Stimulated activated CD4-positive, alpha-beta T cell treated with anti-CD3 and anti-CD28 coated beads, Interleukin-15, amount 100 ng/mL, for 1 hour (primary cell): ENCODE measurements at places on chromosomes 1 and 21.

DNA sequence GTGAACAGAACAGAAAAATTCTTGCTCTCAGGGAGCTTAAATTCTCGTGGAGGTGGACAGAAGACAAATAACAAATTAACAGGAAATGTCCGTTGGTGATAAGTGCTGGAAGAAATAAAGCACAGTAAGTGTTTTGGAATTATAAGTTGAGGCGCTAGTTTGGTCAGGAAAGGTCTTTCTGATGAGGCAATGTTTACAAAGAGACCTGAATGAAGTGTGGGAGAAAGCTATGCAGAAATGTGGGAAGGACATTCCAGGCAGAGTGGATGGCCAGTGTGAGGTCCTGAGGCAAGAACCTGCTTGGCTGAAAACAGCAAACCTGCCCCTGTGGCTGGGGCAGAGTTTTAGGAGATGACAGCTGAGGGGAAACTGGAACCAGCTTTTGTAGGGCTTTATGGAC, 23.3 kb downstream of the NGF start:
- DNase-seq, result no peak

GRCh38 chr21:42107177-42107880, 36.2 kb downstream of the UMODL1 start:
- DNase-seq, result no peak

- no peak for DNase-seq
Observed at GRCh38 chr1:48947761-48948537, 171.3 kb upstream of the BEND5 start.

GRCh38 chr1:214550013-214550856, 1.2 kb downstream of the PTPN14 start:
- no peak for DNase-seq

DNA sequence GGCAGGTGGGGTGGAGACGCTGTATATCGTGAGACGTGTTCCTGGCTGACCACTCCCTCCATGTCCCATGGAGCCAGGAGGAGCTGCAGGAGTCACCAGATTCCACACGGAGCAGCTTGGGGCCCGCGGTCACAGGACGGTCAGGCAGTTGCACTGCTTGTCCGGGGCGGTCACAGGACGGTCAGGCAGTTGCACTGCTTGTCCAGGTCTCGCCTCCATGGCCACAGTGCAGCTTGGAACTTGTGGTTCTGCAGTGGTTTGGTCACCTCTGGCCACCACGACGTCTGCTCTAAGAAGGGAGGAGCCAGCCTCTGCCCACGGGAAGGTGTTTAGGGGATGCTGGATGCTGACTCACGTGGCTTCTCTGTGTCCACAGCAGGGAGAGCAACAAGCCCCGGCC, 33.0 kb downstream of the SLX9 start:
- DNase-seq, result no peak

DNA sequence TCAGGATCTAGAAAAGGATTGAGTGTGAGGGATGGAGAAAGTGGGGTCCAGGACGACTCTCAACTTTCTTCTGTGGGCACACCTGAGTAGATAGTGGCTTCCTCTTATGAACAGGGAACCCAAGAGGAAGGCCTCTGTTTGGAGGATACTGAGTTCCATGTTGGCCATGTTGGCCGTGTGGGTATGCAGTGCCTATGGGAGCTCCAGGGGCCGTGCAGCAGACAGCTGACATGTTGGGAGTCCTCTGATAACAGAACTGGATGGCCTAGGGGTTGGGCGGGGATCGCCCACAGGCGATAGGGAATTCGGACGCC, 43.0 kb downstream of the TMEM53 start:
- DNase-seq, result no peak

DNA sequence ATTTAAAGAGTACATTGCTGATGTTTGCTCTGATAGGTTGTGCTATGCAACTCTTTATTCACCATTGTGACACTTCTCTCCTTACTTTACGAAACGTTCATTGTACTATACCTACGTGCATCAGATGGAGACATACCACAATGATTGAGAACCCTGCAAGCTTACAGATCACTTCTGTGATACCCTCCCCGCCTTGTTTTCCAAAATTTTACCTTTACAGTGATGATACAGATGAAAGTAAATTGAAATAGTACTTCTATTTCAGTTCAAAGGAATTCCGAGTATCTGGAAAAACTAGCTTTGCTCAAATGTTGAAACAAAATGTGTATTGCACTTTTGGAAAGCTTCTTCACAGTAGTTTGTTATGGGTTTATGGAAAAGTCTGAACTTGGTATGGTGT, 3.3 kb downstream of the OR14K1 start:
- DNase-seq, result no peak

- DNase-seq, result no peak
Observed at GRCh38 chr1:40386359-40386723, 12.8 kb downstream of the SMAP2 start.

- DNase-seq, result no peak
Observed at GRCh38 chr21:33458861-33459260, 20.9 kb downstream of the TMEM50B start.

DNA sequence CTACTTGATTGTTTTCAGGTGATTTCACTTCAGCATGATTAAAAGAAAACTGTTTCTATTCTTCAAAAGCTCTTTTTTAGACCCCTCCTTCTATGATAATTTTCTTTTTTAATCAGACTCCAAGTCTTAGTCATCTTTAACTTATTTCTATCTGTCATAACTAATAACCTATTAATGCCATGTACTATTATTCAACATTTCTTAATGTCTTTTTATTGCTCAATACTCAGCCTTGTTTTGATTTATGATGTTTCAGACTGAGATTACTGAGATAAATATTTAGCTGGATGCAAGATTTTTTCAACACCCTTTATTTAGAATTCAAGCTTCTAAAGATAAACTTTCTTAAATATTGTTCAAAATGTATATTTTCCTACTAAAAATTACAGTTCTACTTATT, 53.6 kb downstream of the ATP6V1G3 start:
- DNase-seq, result no peak

- no peak for DNase-seq
Observed at GRCh38 chr1:3879099-3879498, 21.0 kb downstream of the C1orf174 start.

DNA sequence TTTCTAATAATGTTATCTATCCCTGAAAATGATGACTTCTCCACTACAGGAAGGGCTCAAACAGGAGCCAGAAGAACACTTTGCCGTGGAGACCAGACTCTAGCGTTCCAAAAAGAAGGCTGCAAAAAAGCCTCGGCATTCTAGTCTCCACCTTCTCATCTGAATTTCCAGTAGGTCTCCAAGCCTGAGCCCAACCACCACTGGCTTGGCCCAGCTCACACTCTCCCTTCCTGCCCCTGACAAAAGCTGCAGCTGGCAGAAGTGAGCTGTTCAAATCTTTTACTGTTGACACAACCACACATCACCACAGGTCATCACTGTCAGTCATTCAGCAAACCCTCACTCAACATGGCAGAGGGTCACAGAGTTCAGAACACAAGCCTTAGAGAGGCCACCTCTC, 69.3 kb downstream of the CAMK2N1 start:
- DNase-seq, result no peak

DNA sequence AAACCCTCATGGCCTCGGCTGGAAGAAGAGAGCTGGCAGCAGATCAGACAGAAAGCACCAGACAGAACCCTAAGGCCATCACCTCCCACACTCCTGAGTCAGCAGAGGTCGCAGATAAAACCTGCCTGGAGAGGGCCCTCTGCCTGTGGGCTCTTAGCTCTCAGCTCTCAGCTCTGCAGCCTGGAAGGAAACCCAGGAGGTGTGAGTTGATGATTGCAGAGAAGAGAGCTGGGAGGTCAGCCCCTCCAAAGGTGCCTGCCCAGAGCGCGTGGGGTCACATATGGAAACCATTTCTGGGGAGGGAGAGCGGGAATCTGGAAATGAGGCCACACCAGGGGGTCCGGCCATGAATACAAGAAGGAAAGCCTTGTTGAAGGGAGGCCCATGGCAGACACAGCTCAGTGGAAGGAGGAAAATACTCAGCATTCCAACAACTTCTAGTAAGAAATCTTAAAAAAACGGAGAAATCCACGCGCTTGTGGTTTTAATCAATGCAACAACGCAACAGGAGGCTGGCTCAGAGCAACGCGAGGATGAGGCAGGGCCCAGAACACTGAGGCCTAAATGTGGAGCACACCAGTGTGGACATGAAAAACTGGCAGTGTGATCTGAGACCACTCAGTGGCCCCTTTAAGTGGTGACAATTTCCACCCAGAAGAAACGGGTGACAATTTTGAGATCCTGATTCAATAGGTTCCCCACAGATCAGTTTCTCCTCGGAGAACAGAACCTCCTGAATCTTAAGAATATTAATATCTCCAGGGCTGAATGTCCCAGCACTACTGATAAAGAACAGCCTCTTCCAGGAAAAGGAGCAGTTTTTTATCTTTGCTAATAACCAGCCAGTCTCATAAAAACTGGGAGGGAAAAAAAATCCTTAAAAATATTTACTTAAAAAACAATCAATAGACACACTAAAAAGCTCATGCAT, 45.7 kb downstream of the PSMG1 start:
- no peak for DNase-seq

- DNase-seq, result no peak
Observed at GRCh38 chr1:26081267-26082019, 14.0 kb upstream of the TRIM63 start.

GRCh38 chr1:244969355-244970235, 105.3 kb upstream of the HNRNPU start:
- DNase-seq, result peak; percentile 40

DNA sequence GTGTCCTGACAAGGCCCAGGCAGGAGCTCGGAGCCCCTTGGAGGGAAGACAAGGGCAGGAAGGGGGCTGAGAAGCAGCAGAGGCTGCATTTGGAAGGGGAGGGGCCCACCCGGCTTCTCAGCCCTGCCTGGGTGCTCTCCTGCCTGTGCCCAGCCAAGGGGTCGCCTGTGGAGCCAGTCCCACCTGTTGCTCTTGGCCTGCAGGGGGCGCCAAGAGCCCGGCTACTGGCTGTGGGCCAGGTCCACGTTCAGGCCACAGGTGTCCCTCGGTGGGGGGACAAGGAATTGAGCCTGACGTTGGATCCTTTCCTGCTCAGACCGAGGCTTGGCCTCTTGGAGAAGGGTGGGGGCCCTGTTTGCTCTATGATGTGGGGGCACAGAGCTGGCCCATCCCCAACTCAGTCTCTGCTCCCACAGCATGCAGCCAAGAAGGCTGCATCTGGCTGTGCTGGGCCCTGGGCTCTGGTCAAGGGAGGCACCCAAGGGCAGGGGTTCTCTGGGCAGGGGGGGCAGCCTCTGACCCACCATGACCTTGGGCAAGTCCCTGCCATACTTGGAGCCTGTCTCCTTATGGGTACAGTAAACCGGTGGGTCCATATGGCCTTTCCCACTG, 10.9 kb downstream of the WNT4 start:
- peak; percentile 11 for DNase-seq

GRCh38 chr21:41446586-41446985, 20.5 kb downstream of the MX1 start:
- no peak for DNase-seq

- no peak for DNase-seq
Observed at GRCh38 chr1:228415853-228416216, 826 bp downstream of the TRIM17 start.

DNA sequence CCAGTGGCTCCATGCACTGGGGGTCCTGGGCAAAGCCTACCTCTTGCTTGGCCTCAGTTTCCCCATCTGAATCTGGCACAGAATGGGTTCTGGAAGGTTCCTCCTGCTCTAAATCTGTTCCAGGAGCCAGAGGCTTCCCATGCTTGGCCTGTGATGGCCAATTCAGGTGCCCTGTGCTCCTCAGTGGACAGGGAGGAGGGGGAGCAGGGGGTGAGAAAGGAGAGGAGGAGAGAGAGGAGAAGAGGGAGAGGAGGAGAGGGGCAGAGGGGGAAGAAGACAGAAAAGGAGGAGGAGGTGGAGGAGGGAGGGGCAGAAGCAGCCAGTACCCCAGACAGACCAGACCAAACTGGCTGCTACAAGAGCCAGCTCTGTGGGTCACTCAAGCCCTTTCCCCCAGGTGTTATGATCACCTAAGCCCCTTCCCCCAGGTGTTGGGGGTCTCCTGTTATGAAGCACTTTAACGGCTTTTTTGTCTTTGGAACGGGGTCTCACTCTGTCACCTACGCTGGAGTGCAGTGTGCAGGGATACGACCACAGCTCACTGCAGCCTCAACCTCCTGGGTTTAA, 43.7 kb downstream of the TRIM11 start:
- DNase-seq, result no peak

GRCh38 chr1:44013949-44014348, 17.3 kb downstream of the SLC6A9 start:
- DNase-seq, result no peak

DNA sequence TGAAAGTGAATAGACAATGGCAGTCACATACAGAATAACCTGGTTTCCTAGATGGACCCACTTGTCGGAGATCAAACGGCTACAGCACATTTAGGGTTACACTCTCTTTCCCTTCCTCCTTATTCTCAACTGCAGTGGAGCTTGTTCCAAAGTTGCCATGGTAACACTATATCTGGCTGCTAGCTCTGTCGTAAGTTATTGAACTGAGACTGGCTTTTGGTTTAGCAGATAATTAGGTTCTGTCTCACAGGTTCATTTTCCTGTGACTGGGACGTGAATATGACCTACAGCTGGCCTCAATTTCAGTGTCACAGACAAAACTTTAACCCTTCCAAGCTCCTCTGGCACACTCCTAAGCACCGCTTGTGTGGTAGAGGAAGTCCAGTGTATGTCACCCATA, 875.8 kb downstream of the USP25 start:
- DNase-seq, result no peak

DNA sequence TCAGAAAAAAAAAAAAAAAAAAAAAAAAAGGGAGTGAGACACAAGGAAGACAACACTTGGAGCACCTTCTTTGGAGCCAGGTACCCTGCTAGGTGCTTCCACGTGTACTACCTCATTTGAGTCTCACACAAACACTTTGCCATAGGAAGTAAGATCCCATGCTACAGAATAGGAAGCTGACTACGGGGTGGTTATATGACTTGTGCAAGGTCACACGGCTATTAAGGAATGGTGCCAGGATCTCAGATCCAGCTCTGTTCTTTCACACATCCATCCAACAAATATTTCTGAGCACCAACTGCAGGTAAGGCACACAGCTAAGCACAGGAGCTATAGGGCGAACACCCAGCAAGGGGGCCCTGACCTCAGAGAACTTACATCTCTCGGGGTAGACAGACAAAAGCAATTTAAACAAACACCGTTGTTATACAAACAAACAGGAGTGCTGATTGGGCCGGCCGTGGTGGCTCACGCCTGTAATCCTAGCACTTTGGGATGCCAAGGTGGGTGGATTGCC, 22.4 kb downstream of the PTAFR start:
- no peak for DNase-seq

GRCh38 chr21:16308269-16308668, 578.5 kb downstream of the USP25 start:
- no peak for DNase-seq

- DNase-seq, result no peak
Observed at GRCh38 chr1:63041660-63042059, 257.7 kb downstream of the ATG4C start.

GRCh38 chr1:220184506-220184905, 87.7 kb downstream of the RAB3GAP2 start:
- no peak for DNase-seq

DNA sequence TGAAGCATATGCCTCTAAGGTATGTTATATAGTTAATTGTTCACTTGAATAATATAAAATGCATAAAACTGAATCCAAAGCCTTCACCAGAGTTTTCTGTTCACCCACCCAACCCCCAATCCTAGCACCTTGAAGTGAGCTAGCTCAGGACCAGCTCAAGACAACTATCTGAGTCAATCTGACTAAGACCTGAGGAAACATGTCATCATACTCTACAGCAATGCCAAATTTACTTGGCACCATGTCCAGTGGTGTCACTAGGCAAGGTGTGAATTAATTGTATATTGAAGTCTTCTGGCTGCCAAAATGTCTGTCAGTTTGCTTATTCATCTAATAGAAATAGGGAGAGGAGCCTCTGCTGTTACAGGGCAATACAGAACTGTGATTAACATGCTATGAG, 3.8 kb downstream of the DNASE2B start:
- DNase-seq, result no peak
